ENCODE measurements at places on chromosomes 2 and 18.

DNA sequence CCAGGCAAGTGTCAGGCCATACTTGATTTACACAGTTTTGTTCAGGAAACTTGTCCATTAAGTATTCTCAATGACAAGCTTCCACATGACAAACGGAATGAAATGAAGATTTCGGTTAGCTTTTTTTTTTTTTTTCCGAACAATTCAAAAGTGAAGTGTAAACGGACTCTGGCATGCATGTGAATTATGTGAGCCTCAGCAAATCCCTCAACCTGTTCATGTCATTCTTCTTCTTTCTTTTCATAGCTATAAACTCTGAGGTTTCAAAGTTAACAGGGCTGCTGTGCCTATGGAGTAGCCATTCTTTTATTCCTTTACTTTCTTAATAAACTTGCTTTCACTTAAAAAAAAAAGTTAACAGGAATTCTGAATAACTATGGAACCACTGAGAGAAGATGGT, 110.3 kb downstream of the NOL10 start:
- DNase-seq, result no peak

DNA sequence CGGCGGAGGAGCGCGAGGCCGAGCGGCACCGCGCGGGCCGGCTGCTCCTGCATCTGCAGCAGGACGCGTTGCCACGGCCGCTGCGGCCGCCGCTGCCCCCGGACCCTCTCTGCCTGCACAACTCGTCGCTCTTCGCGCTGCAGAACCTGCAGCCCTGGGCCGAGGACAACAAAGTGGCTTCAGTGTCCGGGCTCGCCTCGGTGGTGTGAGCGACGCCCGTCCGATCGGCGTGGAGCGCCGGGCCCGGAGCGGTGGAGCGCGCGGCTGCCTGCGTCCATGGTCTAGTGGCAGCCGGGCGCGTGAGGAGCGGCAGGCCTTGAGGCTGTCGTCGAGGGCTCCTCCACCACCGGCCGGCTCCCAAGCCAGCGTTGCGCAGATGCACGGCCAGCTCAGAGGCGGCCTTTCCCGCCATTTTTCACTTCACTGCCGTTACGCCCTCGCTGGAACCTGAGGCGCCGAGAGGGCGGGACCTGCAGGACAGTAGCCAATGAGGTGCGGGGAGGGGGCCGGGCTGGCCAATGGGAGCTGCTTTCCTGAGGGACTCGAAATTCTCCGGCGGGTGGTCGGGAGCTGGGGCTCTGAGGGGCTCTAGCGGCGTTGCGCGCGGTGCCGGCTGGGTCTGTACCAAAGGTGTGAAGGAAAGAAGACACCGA, 1.9 kb downstream of the TLX2 start:
- DNase-seq, result peak; percentile 30

DNA sequence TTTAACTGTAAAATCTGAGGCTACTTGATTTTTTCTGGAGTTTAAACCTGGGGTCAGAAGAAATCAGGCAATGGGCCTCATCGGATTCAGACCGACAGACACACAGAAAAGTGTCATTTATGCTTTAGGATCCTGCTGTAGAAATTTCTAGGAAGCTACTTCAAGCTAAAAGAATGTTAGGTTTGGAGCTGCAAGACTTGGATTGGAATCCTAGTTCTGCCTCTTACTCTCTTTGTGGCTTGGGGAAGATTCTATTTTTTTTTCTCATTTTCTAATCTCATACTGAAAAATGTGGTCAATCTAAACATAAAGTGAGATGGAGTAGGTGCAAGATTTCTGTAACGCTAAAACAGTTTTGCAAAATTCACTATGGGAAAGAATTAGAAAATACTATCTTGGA, 48.8 kb upstream of the KCNE4 start:
- DNase-seq, result no peak

GRCh38 chr2:226564667-226565066, 235.0 kb downstream of the IRS1 start:
- DNase-seq, result no peak

GRCh38 chr2:106153781-106154180, 40.3 kb downstream of the UXS1 start:
- DNase-seq, result no peak

- DNase-seq, result no peak
These were observed 56.7 kb downstream of the HS1BP3 start for GRCh38 chr2:20594048-20594750.

DNA sequence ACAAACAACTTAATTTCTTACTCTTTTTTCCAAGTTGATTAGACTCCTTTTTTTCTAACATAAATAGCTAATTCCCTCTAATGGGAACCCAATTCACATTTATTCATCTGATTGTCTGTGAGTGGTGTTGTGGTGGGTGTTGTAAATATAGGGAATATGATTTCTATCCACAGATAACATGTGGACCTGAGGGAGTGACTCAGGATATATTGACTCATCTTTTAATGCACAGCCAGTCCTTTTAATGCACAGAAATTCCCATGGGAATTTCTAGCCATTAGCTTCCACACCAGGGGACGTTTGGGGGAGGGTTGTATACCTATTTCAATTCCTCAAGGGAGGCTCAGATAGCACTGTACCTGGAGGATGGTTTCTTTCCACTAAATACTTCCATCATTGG, 1339.6 kb upstream of the LRRTM1 start:
- DNase-seq, result no peak

DNA sequence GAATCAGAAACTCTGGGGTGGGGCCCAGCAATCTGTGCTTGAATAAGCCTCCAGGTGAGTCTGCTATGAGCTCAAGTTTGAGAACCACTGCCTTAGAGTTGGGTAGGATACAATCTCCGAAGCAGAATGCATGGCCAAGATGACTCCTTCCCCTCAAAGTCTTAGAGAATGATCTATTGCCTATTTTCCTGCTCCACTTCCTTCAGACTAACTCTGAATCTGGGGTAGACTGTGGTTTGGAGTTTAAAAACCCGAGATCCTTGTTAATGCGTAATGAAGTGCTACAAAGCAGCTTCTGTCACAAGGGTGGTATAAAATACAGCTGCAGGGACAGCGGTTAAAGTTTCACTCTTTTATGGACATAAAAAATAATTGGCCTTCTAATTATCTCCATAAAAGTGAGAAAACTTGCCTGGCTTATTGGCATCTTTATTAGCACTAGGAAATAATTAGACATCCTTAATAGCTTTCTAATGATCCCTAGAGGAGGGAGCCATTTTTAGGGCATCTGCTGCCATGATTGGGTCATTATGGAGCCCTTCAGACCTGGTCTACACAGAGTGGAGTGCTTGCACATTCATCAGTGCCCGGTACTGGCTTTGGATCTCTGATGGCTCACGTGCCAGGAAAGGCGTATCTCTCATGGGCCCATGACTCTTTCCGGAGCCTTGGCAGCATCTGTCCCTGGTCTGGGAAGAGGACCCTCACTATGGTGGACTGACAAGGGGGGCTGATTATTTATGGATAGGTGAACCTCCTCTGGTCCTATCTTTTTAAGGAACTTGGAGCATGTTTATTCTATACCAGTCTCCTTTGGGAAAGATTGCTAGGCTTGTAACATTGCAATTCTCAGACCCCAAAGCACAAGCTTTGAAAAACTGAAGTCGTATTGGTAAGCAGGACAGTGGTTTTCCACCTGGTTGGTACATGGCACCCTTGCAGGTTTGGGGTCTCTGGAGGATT, 28.2 kb downstream of the SIX2 start:
- DNase-seq, result no peak

DNA sequence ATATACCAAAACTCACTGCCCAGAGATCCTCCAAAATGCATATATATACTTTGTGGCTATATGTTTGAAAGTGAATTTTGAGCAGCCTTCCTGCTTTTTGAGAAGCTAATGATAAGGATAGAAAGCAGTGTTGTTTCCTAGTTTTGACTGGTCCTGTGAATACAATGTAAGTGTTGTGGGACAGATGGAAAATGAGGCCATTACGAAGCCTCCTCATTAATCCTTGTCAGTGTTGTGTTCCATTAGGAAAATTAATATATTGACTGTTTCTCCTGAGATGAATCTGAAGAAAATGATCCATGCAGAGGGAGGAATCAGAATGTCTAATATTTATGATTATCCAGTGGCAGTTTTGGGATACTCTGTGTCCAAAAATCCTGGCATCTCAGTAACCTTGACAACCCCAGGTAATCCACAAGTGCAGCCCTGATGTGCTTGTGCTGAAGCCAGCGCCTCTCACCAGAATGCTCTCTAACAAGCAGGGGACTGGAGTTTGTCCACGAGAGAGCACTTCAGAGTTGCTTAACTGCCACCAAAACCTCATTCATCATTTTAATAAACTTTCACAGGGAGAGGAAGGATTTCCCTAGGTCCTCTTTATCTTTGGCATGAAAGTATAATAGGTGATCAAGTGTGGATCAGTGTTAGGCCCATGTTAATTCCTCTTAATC, 418.6 kb downstream of the CMPK2 start:
- no peak for DNase-seq

- no peak for DNase-seq
These were observed 6.1 kb upstream of the LAMA3 start for GRCh38 chr18:23683155-23683554.

DNA sequence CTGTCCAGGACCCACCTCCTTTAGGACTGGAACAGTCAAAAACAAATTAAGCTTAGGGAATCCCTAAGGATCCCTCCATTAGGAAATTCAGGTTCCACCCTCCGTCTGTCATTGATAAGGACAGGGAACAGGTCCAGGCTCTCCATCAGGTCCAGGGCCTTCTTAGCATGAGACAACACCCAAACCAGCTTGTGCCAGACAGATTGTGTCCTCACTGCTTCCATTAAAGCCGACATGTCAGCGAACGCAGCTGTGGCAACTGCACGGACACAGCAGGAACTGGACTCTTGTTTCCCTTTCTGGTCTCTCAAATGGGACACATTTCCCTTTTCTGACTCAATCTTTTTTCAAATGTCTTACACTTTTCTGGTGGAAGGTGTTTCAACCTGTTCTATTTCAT, 81.4 kb downstream of the BCL11A start:
- DNase-seq, result no peak

DNA sequence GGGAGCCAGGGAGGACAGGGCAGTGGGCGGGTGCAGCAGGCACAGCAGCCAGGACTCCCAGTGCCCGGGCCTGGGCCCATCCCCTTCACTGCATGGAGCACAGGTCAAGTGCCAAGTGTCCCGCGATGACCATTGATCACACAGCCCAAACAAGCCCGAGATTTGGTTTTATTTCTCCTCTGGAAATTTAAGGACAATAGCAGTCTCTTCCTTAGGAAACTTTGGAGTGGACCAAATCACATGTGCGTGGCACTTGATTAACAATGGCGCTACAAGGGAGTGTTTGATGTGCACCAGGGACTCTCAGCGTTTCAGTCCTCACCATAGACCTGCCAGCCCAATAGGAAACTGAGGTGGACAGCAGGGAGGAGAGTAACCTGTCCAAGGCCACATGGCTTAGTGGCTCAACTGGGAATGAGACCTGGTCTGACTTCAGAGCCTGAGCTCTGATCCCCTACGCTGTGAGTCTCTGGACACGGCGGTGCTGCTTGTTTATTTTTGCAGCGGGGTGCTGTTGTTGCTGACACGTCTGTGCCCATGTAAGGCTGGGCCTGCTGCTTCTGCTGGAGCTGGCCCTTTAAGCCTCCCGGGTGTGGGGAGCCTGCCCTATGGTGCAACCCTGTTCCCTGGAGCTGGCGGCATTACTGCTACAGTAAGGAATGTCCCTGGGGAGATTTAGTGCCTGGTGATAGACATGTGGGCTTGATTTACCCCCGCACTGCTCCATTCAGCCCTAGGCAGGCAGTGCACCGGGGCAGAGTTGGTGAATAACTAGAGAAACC, 194.2 kb downstream of the INHBB start:
- DNase-seq, result no peak

- no peak for DNase-seq
These were observed 129.6 kb downstream of the GALNT14 start for GRCh38 chr2:31008561-31009114.

DNA sequence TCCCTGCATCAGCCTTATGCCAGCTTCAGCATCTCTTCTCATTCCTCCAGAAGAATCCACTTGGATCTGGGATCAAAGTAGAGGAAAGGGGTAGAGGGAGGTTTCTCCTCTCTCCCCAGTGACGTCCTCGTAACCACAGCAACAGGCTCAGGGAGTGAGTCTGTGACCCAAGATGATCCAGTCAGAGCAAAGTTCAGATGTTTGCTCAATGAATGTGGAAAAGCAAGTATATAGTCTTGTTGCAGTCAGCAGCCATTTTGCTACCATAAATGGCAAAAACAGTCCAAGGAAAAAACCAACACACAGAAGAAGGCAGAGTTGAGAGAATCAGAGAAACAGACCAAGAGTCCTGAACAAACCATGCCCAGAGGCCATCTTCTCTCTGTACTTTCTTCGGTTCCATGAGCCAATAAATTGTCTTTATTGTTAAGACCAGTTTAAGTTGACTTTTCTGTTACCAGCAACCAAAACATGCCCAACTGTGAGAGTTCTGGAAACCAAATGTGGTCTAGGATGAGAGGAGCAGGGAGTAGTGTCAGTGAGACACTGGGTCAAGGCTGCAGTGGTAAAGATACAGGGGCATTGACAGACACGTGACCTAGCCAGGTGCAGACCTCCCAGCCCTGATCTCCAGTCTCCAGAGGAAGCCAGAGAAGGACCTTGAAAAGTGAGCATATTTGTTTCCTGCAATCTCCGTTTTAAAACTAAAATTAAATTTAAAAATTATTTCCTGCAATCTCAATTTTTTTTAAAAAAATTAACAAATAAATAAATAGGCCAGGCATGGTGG, 3.2 kb upstream of the CXCR1 start:
- no peak for DNase-seq

DNA sequence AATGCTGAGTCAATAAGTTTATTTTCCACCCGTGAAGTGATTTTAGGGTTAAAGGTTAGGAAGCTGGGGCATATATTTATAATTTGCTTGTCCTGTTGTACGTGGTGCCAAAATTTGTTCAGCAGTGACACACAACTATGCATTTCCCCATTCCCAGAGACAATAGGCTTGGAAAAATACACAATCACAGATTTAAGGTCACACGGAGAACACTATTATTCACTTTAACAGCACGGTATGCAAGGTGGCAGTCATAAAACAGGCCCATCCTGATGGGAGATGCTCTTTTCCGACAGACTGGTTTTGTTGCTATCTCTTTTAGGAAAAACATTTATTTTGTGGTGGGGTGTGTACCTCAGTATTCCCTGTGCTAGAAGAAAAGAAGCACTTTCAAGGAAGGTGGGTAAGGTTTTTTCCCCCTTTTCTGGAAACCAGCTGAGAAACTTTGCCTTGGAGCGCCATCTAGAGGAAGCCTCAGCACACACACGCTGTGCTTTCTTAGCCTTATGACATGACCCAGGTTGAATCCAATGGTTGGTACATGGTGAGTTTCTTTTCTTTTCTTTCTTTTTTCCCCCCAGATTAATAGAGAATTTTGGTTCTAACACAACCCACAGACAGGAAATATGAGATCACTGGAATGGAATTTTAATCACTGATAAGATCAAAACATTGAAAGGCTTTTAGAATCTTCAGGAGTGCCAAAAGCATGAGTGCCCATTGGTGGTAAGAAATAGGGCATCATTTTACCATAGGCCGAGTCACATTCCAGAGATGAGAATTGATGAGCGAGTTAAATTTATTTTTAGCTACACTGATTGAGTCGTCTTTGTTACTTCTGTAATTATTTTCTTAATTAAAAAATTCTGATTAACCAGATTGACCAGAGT, 332.1 kb downstream of the AGPS start:
- DNase-seq, result peak; percentile 7

GRCh38 chr18:58511897-58512581, 116.9 kb downstream of the ALPK2 start:
- DNase-seq, result no peak

All from GM12864 (cell line).